Activated CD8-positive, alpha-beta memory T cell treated with anti-CD3 and anti-CD28 coated beads for 1 hour (primary cell): ENCODE measurements at places on chromosomes 12 and 14.
A peak's percentile ranks its signal among the peaks of the same experiment; 100 is the strongest.

GRCh38 chr14:104998801-104999200 is 13.2 kb downstream of the CLBA1 start:
- no peak for DNase-seq

- no peak for DNase-seq
Observed at GRCh38 chr12:76275511-76276093, 72.6 kb downstream of the BBS10 start.

GRCh38 chr12:72275526-72275925 is 3.4 kb downstream of the TRHDE start:
- DNase-seq = no peak

DNA sequence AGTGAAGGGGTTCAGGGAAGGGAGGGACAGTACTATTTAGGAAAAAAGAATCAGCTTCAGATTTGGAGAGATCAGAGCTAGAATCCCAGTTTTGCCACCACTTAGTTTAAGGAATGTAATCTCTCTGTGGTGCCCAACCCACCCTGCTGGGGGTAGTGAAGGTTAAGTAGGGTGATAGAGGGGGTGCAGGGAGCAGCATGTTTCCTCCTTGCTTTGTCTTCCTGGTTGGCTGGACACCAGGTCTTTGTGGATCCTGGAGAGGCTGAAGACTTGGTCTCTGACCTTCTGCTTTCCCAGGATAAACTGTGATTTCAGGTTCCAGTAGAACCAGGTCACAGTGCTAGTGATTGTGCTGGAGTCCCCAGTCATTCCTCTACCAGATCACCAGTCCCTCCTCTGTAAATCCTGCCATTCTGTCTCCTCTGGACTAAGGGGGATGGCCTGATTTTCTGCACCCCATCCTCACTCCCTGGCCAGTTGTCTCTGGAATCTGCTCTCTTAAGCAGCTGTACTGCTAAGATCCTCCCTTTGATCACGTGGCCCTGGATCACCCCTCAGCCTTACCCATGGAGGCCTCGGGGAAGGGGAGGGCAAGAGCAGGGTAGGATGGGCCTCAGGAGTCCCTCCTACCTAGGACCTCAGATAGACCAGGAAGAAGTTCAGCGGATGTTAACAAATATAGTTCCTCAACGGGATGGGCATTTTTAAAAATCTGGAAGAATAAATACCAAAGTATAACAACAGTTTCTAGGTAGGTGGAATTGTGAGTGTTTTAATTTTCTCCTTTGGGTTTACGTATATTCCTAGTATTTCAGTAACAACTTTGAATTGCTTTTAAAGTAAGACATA is 3.1 kb downstream of the MAP3K12 start:
- no peak for DNase-seq

- DNase-seq = no peak
Observed at GRCh38 chr14:23300687-23301223, 1.9 kb downstream of the PPP1R3E start.

- no peak for DNase-seq
Observed at GRCh38 chr14:21882226-21882625, 208.6 kb upstream of the OR4E1 start.

DNA sequence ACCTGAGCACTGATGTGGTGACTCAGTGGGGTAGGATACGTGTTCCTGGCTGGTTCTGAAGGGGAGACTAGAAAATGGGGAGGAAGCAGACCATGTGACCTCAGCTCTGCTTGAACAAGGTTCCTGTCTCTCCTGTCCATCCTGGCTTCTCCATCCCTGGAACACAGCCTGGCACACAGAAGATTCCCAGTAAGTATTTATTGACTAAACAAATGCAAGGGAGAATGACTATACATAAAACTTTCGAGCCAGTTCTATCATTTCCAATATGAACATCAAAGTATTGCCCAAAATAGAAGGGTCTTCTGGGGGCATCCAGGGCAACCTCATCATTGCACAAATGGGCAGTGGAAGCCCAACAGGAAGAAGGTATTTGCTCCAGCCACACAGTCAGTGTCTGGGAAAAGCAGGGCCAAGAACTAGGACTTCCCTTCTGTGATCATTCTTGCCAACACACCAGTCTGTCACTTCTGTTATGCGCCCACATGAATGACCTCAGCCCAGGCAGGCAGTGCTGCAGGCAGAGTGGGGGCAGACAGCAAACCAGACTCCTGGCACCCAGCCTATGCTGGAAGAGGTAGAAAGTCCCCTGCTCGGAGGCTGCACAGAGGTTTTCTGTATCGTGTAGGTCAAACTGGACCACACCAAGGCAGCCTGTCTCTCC is 5.6 kb upstream of the SERPINA9 start:
- DNase-seq = no peak

DNA sequence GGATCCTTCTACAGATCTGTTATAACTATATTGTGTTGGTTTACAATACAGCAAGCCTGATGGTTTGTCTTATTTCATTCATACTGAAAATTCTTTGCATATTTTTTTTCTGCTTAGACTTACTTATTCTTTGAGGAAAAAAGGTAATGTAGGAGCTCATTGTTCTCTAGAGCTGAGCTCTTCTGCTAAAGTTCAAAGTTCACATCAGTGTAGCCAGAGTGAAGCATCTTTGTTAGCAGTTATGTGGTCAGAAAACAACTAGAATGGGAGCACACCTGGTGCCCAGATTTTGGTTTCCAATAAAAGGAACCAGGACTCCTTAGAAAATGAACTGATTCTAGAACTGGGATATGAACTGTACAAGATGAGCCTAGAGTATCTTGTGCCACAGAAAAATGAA is 10.3 kb downstream of the GPX2 start:
- DNase-seq = no peak

- no peak for DNase-seq
Observed at GRCh38 chr12:115946092-115946491, 331.4 kb downstream of the MED13L start.

GRCh38 chr12:79934281-79935020 is 446 bp downstream of the PPP1R12A start:
- DNase-seq = peak; percentile 8

GRCh38 chr12:97781342-97781741 is 318.7 kb downstream of the RMST start:
- DNase-seq = no peak

DNA sequence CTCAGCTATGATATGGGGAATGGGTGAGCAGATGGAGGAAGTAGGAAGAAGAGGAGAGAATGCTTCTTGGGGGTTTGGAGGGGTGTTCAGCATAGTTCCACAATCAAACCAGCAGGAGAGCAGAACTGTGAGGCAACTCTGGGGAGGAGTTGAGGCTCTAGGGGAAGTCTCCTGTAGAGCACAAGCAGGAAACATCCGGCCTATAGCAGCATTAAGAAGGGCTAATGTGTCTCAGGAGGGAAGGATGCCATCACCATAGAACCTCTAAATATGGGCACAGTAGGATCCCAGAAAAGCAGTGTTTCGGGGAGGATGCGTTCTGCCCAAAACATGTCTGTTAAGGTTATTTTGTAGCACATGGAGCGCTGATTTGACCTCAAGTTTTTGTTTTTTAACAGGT is 8.4 kb upstream of the SALL2 start:
- no peak for DNase-seq

GRCh38 chr14:64649383-64649998 is 54.7 kb upstream of the PLEKHG3 start:
- no peak for DNase-seq

DNA sequence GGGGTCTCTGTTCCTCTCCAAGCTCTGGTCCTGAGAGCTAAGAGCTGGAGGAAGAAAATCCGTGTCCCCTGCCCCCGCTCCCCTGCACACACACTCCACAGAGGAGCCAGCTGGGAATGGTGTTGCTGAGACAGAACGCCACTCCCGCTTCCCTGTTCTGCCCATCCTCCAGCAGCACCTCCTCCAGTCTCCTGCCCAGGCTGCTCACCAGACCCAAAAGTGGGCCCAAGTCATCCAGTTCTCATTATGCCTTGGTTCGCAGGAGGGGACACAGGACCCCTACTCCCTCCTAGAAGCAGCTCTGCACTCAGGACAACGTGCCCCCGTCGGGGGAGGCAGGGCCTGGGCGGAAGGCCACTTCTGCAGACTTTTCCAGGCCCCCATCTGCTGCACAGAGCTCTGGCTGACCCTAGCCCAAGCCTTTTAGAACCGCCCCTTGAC is 830 bp upstream of the TRMT61A start:
- DNase-seq = no peak

GRCh38 chr12:530308-530707 is 70.6 kb downstream of the B4GALNT3 start:
- DNase-seq = no peak

GRCh38 chr12:57547288-57548012 is 458 bp upstream of the DCTN2 start:
- DNase-seq = no peak

DNA sequence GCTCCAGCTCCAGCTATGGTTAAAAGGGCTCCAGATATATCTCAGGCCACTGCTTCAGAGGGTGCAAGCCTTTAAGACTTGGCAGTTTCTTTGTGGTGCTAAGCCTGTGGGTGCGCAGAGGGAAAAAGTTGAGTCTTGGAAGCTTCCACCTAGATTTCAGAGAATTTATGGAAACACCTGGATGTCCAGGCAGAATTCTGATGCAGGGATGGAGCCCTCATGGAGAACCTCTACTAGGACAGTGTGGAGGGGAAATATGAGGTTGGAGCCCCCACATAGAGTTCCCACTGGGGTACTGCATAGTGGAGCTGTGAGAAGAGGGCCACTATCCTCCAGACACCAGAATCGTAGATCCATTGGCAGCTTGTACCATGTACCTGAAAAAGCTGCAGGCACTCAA is 69.9 kb downstream of the SDR9C7 start:
- no peak for DNase-seq

GRCh38 chr14:31395119-31395518 is 25.2 kb downstream of the HEATR5A start:
- DNase-seq = no peak

DNA sequence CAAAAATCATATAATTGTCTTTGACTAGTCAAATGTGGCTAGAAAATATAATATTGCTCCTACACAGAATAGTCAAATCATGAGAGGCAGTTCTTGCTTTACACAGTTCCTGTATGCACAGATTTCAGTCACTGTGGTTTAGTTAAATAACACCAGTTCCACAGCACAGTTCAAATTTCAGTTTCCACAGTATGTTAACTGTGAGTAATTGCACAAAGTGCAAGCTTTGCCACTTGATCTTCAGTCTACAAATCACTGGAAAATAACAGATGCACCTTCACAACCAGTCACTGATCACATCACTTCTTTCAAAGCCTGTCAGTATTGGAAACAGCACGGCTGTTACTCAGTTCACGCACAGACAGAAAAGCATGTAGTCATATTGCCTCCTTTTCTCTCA is 38.7 kb downstream of the KCNH5 start:
- DNase-seq = no peak

- DNase-seq = no peak
Observed at GRCh38 chr12:51020448-51021182, 5.6 kb downstream of the SLC11A2 start.

- no peak for DNase-seq
Observed at GRCh38 chr14:60862283-60862682, 118.6 kb downstream of the TRMT5 start.

GRCh38 chr12:57111031-57111734 is at the start of gene STAT6:
TSS of gene STAT6 (minus strand) at chr12:57111362. CDS start at chr12:57108278, 3,084 bp downstream.
- DNase-seq = peak; percentile 69

GRCh38 chr12:71626098-71626497 is 37.5 kb downstream of the ZFC3H1 start:
- DNase-seq = no peak

GRCh38 chr12:30095511-30095910 is 311.8 kb upstream of the TMTC1 start:
- DNase-seq = no peak

DNA sequence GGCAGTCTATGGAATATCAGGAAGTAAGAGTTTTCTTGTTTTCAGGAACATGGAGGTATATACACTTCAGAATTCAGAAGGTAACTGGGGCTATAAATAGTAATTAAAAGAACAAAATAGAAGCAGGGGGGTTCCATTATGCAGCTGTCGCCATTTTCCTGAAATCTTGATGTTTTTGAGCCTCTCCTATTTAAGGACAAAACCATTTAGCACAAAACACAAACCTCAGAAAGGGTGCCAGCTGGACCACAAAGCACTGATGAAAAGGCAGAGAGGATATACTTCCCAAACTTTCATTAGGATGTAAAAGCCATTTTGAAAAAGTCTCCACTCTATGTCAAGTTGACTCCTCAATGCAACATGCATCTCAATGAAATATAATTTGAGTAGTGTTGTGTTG is 54.2 kb upstream of the OR5AU1 start:
- DNase-seq = no peak

- no peak for DNase-seq
Observed at GRCh38 chr14:74509587-74510222, 16.1 kb downstream of the ISCA2 start.

- no peak for DNase-seq
Observed at GRCh38 chr12:13253966-13254760, 57.6 kb downstream of the EMP1 start.

- DNase-seq = no peak
Observed at GRCh38 chr14:103916636-103917262, 11.5 kb upstream of the TDRD9 start.

- no peak for DNase-seq
Observed at GRCh38 chr12:96327889-96328288, 72.3 kb downstream of the CDK17 start.

GRCh38 chr12:6567112-6567670 is 900 bp downstream of the NOP2 start:
- DNase-seq = no peak

GRCh38 chr14:69214393-69214792 is 23.1 kb downstream of the EXD2 start:
- DNase-seq = no peak

- no peak for DNase-seq
Observed at GRCh38 chr12:28645891-28646290, 455.6 kb downstream of the CCDC91 start.

GRCh38 chr12:89468017-89468416 is 56.6 kb downstream of the GALNT4 start:
- DNase-seq = no peak

DNA sequence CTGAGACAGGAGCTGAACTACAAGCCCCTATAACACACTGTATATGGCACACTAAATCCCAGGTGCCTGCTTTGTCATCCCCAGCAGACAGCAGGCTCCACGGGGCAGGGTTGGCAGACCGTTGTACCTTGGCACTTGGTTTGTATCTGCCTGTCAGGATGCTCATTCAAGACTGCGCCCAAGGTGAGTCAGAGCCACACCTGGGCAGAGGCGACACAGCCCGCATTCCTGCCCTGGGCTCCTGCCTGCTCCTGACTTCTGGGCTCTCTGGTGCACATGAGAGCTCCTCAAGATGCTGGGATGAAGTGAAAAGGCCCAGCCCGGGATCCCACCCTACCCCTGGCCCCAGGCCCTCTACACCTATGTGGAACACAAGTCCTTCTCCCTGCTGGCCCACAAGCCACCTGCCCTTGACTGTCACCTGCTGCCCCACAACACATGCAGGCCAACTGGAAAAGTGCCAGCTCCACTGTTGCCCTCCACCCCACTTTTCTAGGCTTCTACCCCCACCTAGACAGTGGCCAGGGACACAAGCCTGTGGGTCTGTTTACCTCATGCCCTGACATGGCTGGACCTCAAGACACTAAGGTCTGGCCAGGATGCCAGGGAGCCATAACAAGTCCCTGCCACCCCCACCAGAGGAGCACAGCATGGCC is 30.8 kb upstream of the PNMA1 start:
- DNase-seq = no peak
